ENCODE measurements at places on chromosomes 6 and 20.
A peak's percentile ranks its signal among the peaks of the same experiment; 100 is the strongest.

- DNase-seq: no peak
Observed at GRCh38 chr6:11824986-11825385, 46.4 kb upstream of the ADTRP start.

GRCh38 chr20:56831795-56832194 lies 202.7 kb downstream of the TFAP2C start:
- no peak for DNase-seq

DNA sequence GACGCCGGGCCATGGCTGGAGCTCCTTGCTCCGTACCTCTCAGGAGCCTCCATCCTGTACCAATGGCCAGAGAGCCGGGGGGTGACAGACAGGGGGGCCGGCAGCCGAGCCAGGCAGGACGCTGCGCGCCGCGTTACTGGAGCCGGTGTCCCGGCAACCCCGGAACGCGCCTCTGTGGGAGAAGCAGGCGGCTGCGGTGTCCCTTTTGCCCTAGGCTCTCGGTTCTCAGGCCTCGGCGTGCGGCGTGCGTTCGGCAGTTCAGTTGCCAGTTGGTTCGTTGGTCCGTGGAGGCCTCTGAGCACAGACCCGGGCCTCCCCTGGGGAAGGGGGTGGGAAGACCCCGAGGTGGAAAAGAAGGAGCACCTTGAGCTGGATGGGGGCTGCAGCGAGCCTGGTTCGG lies at the start of gene SPATS1:
Gene SPATS1 (plus strand): TSS at position 162 of the 400 bp plus-strand sequence. CDS start 446 bp downstream, outside the sequence.
- DNase-seq: no peak

DNA sequence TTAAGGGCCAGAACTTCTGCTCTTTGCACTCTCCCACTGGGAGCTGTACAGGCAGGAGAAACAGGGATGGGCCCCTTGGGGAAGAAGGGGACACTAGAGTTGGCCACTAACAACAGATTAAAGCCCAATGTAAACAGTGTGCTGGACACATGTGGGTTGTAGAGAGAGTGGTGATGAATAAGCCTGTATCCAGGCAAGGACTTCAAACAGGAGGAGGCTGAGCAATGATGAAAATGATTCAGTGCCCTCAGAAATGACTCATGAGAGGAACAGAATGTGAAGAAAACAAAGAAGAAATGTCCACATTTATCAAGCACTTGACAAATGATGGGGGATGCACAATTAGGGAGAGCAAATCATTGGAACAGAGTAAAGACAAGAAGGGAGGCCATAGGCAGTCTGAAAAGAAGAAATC lies 242.3 kb downstream of the TBX18 start:
- no peak for DNase-seq

- DNase-seq: no peak
Observed at GRCh38 chr6:147337921-147338320, 133.7 kb downstream of the STXBP5 start.

DNA sequence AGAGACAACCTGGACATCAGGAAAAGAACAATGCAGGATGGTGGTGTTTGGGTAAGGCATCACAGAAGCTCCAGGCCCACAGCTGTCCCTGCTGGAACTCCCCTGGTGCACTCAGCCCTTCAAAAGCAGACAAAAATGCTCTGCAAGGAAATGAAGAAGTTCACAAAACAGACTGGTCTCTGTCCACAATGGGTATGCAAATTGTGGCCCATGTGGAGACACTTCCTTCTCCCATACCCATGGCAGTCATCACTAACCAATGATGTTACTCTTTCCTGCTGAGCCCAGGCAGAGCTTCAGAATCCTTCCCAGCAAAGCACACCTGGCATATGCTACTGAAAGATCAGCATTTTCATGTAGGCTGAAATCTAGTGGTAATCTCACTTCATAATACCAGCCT lies 42.6 kb upstream of the PXDC1 start:
- no peak for DNase-seq

DNA sequence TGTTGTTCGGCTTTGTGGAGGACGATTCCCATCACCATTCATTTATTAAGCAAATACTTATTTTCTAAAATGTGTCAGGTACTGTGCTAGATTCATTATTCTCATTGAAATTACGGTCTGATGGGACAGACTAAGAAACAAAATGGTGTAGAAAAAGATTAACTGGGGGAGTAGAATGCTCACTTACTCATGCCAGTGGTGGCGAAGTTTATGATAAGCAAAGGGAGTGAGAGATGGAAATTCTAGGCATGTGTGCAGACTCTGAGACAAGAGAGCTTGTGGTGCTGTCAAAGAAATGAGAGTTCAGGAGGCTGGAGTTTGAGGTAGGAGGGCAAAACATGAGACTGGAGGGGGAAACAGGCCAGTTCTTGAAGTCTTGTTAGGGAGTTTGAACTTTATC lies 896 bp downstream of the RPP21 start:
- no peak for DNase-seq

DNA sequence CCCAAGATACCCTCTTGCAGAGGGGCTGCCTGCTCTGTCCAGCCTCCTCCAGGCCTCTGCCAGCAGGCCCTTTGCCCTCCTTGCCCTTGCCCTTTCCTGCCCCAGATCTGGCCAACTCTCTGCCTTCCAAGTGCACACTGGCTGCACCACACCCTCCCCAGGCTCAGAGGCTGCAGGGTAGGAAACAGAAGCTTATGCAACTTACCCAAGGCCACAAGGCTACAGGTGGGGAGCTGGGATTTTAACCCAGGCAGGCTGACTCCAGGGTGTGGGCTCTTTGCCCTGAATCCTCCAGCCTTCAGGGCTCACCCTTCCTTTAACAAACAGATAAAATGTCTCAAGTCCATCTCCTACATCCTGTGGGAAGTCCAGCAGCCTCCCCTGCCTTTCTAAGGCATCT lies 14.5 kb upstream of the TRAF3IP2 start:
- no peak for DNase-seq

GRCh38 chr20:34776177-34776576 lies 49.3 kb downstream of the NCOA6 start:
- no peak for DNase-seq

- no peak for DNase-seq
Observed at GRCh38 chr6:25222006-25222678, 57.0 kb upstream of the CARMIL1 start.

- DNase-seq: no peak
Observed at GRCh38 chr6:159908535-159908934, 17.7 kb downstream of the MAS1 start.

DNA sequence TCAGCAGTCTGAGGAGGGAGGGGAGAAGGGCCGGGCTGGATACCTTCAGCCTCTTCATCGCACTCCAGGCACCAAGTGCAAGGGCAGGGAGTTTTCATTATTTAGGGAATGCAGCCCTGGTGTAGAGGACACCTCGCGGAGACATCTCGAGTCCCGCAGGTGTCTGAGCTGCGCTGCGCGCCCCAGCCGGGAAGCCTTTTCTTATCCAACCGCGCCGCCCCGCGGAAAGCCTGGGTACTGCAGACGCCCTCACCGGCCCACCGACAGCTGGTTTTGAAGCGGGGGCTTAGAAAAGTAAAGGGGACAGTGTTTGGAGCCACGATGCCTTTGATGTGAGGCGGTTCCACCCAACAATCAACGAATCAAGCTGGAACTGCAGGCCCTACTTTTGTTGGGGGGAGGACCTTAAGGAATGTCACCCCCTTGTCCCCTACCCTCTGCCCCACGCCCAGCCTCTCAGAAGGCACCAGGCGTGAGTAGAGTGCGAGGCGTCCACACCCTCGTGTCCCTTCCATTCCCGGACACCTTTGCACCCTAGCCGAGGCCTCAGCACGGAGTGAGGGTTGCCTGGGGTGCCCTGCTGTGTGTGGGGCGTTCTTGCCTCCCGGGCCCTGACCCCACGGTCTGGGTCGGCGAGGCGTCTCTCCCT lies 8.6 kb downstream of the NKX2-2 start:
- DNase-seq: peak; percentile 62

DNA sequence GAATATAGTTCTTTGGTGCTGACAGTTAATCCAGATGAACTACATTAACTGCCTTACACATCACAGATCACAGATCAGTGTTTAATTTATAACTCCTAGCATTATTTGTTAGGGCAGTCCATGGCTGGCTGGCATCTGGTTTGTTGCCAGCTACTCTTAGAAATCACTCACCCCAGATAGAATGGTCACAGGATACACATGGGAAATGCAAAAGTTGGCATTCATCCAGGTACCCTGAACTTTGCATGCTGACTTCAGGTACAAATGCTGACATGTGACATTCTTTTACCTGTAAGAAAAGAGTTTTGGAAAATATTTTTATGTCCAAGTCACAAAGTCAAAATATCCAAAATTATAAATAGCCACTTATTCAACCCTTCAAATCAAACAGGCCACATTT lies 20.2 kb downstream of the FBXL4 start:
- no peak for DNase-seq

DNA sequence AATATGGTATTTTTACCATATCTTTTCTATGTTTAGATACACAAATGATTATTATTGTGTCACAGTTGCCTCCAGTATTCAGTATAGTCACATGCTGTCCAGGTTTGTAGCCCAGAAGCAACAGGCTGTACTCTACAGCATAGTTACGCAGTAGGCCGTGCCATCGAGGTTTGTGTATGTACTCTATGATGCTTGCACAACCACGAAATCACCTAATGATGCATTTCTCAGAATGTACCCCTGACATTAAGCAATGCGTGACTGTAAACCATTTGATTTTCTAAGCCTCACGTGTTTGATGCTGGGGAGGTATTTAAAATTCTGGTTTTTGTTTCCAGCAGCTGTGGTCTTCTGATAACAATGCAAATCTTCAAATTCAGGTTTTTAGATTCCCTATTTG lies 207.6 kb downstream of the UST start:
- no peak for DNase-seq

GRCh38 chr20:4881006-4881730 lies 120.1 kb downstream of the SLC23A2 start:
- DNase-seq: no peak

DNA sequence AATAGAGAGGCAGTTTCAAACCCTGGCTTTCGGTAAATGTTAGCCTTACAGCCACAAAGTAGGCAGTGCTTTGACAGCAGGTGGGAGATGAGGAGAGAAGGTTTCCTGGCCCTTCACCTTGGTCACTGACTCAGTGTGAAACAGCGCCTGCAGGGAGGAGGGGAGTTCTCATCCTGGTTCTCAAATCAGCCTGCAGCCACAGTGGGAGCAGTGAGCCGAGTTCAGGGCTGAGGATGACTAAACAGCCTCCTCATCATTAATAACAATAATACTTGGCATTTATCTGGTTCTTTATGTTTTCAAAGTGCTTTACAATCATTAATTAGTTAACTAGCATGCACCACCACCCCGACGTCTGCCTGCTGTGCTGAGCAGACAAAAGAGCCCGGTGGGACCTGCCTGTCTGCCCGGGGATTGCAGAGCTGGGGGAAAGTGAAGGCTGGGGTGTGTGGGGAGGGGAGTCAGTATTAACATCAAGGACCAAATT lies 59.6 kb downstream of the PRDM1 start:
- DNase-seq: no peak

GRCh38 chr6:107661291-107661690 lies 162.8 kb downstream of the SCML4 start:
- DNase-seq: no peak

DNA sequence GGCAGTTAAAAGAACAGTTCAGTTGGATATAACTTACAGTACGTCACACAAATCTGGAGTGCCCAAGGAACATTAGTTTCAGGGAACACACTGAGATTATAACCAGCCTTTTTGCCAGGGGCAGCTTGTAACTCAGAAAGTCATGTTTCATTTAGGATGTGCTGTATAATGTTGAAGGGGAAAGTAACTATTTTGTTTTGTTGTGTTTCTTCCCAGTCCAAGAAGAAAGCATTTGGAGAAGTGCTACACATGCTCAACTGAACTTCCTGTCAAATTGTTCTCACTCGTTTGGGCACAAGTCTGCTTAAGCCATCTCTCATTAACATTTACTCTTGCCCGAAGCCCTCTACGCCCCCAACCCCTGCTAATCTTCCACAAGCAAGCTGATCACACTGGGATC lies 157.9 kb downstream of the BTBD9 start:
- DNase-seq: no peak

- no peak for DNase-seq
Observed at GRCh38 chr6:157759028-157759427, 64.0 kb upstream of the SNX9 start.

- DNase-seq: no peak
Observed at GRCh38 chr20:3652676-3653596, 10.3 kb downstream of the GFRA4 start.

DNA sequence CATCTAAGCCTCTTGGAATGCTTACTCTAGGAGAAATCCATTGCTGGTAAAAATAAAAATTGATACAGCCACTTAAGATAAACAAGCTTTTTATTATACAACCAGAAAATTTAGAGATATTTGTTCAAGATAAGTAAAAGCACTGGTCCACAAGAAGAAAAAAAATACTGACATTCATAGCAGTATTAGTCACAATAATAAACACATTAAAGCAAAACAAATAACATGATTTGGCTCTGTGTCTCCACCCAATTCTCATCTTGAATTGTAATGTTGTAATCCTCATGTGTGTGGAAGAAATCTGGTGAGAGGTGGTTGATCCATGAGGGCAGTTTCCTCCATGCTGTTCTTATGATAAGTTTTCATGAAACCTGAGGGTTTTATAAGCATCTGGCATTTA lies 1093.5 kb upstream of the ADGRB3 start:
- no peak for DNase-seq

DNA sequence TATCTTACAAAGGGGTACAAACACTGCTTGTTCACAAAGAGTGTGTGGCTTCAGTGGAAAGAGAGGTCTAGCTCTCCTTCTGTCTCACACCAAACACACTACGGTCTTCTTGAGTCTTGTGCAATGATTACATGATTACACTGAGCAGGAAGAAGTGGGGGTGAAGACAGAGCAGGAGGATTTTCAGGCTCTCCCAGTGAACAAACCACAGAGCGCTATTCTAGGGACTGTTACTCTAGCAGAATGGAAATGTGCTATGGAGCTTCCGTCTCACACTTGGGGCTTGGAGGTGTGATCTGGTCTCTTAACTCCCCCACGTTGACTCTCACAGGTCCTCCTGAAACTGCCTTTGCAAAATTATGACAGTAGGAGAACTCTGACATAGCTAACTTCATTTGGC lies 203.4 kb downstream of the MYLK4 start:
- no peak for DNase-seq

DNA sequence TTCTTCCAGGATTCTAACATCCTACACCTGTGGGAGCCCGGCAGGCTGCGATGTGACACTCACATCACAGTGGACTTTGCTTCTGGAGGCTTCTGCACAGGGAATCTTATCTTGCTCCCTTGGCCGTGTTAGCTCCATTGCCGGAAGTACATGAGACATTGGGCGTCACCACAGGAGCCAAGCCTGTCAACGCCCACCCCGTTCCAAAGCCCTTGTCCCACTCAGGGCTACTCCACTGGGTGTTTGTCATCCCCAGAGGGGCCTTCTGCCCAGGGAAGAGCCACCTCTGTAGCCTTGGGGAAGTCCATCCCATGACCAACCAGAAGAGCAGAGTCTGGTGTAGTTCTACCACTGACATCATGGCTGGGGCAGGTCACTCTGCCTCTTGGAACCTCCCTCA lies 1.7 kb downstream of the RAB44 start:
- DNase-seq: no peak
